ENCODE measurements at places on chromosomes 6 and 20. TPM values are rescaled to one million over a fixed set of nuclear protein-coding genes. Genes with fewer than 3 reads are reported as not detected.

MYB gene
- 0.13 TPM for total RNA-seq

GINS1 gene
- total RNA-seq, result 20.0 TPM

MYH7B gene
- 0.13 TPM for total RNA-seq

F13A1 gene
- total RNA-seq, result not detected

REM1 gene
- total RNA-seq, result 0.32 TPM

RFX6 gene
- total RNA-seq, result not detected

ADGRF5 gene
- 2.0 TPM for total RNA-seq

HEY2 gene
- 0.46 TPM for total RNA-seq

PACSIN1 gene
- not detected for total RNA-seq

DNA sequence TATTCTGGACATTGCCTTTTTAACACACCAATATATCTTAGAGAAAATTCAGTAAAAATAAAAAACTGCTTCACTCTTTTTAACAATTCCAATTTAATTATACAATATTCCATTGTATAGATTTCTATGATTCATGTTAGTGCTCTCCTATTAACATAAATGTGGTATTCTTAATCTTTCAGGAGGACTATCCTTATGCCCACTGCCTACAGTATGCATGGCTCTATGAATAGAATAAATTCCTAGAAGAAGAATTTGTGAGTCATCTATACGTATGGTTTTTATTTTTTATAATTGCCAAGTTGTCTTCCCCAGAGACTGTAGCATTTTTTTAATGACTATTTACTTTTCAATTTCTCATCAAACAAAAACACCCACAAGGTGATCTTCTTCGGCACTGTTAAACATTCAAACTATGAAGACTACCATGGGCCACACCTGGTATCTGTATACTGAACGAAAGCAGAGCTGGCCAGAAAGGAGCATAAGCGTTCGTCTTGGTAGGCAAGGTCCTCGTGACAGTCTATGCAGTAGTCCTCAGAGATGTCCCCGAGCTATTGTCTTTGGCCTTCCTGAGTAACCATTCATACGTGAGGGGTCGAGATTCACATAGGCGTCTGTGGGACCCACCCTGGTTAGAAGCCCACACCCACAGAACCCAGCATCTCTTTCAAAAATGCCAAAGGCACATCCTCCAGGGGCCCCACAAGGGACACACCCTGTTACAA is 74.6 kb downstream of the KIF16B start:
- DNase-seq, result no peak

- DNase-seq, result no peak
These were observed 837.6 kb downstream of the MAFB start for GRCh38 chr20:39851459-39851858.

DNA sequence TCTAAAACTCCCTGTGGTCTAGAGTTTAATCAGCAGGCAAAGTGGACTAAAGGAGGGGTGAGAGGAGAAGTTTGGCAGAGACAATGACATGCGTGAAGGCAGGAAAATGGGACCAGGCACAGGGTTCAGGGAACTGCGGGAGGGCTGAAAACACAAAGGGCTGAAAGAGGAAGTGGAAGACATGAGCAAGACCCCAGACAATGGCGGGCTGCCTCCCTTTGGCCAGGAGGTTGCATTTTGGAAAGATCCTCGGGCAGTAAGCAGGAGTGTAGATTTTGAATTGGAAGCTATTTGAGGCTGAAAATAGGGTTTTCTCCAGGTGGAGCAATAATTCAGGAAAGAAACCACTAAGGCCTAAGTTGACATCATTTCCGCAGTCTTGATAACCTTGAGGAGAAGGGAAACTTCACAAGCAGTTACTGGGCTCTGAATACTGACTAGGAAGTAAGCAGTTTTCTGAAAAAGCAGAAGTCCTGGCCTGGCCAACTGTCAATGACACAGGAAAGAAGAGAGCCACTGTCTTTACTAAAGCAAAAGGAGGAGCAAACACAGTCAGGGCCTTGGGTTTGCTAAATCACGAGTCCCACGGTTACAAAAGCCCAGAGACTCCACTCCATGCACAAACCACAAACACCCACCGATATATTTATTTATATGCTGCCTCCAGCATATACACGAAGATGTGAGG is 3.4 kb downstream of the LY86 start:
- DNase-seq, result no peak

DNA sequence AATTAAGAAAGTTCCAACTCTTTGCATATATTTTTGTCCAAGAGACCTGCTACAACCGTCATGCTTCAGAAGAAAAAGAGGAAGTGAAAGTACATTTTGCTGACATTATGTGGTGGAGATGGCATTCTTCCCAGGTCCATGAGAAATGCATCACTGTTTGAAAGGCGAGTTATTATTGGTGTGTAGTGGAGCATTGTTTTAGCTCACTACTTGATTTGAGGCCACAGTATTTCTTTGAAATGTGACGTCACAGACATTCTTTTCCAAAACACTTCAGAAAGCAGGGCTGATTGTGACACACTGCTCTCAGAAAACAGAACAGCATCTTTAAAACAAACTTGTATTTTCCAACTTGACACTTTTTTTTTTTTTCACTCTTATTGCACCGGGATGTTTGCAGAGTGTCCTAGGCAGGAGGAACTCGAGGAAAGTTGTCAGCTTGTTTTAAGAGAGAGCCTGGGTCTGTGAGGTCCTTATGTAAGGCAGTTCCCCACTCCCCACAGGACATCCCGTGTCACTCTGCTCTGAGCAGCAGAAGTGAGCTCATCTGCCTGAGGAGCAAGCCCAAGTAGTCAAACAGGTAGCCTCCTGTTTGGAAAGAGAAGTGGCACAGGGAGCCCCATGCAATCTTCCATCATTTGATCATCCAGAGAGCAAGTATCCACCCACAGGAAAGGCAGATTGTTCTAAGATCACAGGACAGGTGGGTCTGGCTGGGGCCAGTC is 1.1 kb downstream of the SPTLC3 start:
- DNase-seq, result peak; percentile 17

- DNase-seq, result no peak
These were observed 577 bp downstream of the LSM14B start for GRCh38 chr20:62122654-62123449.

DNA sequence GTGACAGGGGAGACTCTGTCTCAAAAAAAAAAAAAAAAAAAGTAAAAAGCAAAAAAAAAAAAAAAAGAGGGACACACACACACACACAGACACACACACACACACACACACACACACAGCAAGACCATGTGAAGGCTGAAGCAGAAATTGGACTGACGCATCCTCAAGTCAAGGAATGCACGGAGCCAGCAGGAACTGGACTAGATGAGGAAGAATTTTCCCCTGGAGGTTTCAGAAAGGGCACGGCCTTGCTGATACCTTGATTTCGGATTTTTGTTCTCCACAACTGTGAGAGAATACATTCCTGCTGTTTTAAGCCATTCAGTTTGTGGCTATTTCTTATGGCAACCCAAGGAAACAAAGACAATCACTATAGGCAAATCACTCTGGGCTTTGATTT is 176.9 kb upstream of the SALL4 start:
- no peak for DNase-seq

DNA sequence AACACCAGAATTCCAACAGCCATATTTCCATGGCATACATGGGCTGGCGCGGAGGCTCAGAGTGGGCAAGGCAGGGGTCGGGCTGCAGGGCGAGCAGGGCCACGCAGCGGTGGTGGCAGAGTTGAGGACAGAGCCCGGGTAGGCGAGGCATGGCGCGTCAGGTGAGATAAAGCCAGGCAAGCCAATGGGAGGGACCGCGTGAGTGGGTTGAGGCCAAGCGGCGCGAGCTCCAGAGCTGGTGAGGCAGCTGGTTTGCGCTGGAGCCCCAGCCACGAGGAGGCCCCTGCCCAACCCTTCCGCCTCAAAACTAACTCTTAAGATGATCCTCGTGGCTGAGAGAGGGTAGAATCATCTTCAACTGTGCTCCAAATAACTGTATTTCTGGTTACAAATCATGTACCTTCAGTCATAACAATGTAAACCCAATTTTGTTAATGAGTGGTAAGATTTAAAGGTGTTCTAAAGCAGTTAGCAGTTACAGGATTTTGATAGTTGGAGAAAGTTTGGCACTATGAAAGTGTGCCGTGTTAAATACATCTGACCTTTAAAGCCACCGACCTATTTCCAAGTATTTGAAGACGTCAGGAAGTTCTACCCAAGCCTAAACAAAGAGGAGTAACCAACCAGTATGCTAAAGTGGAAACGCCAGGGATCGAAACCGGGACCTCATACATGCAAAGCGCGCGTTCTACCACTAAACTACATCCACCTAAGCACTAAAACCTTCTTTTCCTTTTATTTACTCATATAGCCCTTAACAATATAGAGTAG is 107.9 kb downstream of the GPX5 start:
- DNase-seq, result no peak

DNA sequence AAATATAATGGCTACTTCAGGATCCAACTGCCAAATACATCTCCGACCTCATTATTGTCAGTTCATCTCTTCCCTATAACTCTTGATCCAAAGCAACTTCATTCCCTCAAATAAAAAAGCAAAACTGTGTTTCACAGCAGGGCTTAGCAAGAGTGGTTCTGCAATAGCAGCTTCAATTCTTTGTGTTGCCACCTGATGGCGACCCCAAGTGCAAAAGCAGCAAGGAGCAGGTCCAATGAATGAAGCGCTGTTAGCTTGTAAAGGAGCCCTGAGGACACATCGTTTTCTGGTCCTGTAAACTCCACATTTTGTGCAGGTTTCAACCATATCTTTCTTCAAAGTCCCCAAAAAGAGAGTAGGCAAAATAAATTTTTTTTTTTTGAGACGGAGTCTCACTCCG is 19.6 kb downstream of the RTN4IP1 start:
- no peak for DNase-seq

- no peak for DNase-seq
These were observed 67.5 kb downstream of the MACROD2 start for GRCh38 chr20:14062786-14063185.

- DNase-seq, result no peak
These were observed 34.7 kb downstream of the PLEKHG1 start for GRCh38 chr6:150634176-150634963.

- DNase-seq, result no peak
These were observed 181.8 kb downstream of the KHDC1L start for GRCh38 chr6:73043446-73043845.

DNA sequence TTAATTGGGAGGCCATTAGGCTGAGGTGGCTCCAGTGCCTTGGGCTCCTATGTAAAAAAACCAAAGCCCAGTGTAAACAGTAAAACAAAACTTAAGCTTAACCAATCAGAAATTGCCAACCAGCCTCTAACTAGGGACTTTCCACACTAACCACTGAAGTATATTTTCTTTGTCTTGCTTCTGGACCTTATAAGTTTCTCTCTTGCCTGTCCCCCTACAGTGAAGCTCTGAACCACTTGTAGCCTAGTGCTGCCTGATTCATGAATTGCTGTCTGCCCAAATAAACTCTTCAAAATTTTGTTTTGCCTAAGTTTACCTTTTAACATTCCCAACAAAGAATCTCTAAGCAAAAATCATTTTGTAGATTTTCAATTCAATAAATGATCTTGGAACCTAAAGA is 28.2 kb downstream of the POPDC3 start:
- no peak for DNase-seq

GRCh38 chr6:30231067-30231466 is 17.9 kb upstream of the TRIM26 start:
- DNase-seq, result no peak

DNA sequence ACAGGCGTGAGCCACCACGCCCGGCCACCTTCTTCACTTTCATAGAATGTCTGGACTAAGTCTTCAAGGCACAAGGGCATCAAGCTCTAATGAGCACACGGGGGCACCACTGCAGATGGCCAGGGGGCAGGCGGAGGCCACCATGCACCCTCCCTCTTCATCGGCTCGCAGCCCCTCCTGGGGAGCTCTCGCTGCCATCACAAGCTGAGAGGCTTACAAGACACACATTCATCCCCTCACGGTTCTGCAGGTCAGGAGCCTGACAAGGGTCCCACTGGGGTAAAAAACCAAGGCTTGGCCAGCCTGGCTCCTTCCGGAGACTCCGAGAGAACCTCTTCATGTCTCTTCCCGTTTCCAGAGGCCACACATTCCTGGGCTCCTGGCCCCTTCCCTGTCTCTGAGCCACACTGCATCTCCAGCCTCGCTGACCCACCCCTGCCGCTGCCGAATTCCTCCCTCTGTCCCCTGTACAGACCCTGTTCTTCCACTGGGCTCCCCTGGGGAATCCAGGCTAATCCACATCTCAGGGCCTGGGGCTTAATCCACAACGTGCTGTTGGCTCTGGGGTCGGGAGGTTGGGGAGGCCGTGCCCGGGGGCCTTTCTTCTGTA is 19.8 kb downstream of the DLL1 start:
- DNase-seq, result no peak

- no peak for DNase-seq
These were observed 67.8 kb downstream of the GFOD1 start for GRCh38 chr6:13419422-13420195.

DNA sequence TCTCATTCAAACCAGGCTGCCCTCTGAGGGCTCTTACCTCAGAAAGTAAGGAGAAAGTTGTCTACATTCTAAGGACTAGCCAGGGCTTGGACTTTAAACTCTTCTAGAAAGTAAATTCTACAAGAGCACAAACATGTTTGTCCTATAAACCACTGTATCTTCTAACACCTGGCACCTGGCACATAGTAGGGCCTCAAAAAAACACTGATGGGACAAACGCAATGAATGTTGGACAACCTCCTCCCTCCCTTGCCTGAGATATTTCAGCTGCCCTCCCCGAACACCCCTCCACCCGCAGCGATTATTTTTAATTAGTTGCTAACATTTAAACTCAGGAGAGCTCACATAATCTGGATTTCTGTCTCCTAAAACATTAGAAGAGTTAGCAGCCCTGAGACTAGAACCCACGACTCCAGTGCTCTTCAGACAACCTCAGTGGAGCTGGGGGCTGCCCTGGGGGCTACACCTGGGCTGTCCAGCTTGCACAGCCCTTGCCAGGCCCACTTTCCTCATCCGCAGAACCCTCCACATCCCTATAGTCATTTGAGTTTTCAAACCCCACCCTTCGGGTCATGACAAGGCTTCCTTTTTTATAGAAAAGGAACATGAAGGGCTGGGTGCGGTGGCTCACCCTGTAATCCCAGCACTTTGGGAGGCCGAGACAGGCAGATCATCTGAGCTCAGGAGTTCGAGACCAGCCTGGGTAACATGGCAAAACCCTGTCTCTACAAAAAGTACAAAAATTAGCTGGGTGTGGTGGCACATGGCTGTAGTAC is 4.9 kb downstream of the HCK start:
- DNase-seq, result no peak

DNA sequence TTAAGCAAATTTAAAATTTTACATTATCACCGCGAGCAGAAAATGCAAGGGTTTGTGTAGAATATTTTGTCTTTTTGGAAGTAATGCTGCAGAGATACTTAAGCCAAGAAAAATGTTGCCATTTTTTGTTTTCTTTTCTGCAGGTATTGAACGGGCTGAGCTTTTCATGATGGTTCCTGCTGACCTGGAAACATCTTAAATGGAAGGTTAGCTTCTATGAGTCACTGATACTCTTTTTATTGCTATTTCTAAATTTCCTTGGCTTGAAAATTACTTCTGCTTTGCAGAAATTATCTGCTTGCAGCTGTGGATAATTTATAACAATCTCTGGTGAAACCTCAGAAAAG is 12.7 kb downstream of the SYTL3 start:
- no peak for DNase-seq

GRCh38 chr6:36827261-36828079 is 11.8 kb downstream of the CPNE5 start:
- DNase-seq, result peak; percentile 98

GRCh38 chr20:21394551-21394950 is 2.8 kb downstream of the NKX2-4 start:
- no peak for DNase-seq

GRCh38 chr6:98014442-98015201 is 731.6 kb upstream of the MMS22L start:
- DNase-seq, result no peak
